Left forelimb (tissue), 1 donor: ENCODE measurements at places on chromosomes 2 and 18.
A peak's percentile ranks its signal among the peaks of the same experiment; 100 is the strongest.

- no peak for DNase-seq
Observed at GRCh38 chr2:138373993-138374408, 127.6 kb upstream of the SPOPL start.

- DNase-seq, result no peak
Observed at GRCh38 chr18:47247416-47248114, 3.9 kb downstream of the SKOR2 start.

DNA sequence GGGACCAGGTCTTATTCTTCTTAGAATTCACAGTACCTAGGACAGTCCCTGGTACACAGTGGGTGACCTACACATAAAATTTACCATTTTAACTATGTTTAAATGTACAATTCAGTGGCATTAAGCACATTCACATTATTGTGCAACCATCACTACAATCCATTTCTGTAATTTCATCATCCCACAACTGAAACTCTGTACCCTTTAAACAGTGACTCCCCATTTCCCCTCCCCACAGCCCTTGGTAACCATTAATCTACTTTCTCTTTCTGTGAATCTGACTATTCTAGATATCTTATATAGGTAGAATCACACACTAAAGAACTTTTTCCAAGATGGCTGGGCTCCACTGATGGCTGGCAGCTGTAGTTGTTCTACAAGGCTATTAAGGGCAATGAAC lies 41.6 kb downstream of the GFPT1 start:
- DNase-seq, result no peak

GRCh38 chr2:176106581-176107539 lies at the start of gene HOXD11:
Gene HOXD11, plus strand, starts transcription at chr2:176107280. Its CDS starts 76 bp downstream, at chr2:176107356.
- no peak for DNase-seq

- no peak for DNase-seq
Observed at GRCh38 chr18:75244351-75245313, 34.0 kb downstream of the TSHZ1 start.

- DNase-seq, result no peak
Observed at GRCh38 chr18:649341-649740, 8.1 kb upstream of the TYMS start.

GRCh38 chr2:67251741-67252140 lies 145.4 kb upstream of the ETAA1 start:
- DNase-seq, result no peak

DNA sequence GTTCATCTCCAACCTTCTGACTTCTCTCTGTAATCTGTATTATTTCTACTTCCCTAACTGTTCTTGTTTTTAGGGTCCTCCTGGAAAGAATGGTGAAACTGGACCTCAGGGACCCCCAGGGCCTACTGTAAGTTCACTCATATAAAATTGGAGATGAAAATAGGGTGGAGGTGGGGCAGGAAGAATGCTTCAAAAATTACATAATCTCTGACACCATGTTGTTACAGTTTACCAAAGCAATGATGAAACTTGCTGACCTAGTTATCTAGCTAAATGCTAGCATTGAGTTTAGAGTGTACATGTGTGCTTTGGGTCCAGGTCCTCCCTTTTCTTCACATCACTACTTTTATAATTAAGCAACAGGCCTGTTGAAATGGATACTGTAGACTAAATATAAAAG lies 23.1 kb downstream of the COL3A1 start:
- DNase-seq, result no peak

- DNase-seq, result no peak
Observed at GRCh38 chr18:59518705-59519104, 159.6 kb upstream of the LMAN1 start.

DNA sequence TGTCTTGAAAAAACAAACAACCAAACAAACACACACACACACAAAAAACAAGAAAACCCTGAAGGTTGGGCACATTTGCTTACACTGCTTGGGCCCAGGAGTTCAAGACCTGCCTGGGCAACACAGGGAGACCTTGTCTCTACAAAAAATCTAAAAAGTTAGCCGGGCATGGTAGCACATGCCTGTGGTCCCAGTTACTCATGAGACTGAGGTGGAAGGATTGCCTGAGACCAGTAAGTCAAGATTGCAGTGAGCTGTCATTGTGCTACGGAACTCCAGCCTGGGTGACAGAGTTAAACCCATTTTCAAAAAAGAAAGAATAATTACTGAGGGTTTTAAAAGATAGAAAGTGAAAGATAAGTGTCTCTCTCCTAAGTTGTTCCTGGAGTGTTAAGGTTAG lies 103.4 kb downstream of the MBD5 start:
- DNase-seq, result no peak

DNA sequence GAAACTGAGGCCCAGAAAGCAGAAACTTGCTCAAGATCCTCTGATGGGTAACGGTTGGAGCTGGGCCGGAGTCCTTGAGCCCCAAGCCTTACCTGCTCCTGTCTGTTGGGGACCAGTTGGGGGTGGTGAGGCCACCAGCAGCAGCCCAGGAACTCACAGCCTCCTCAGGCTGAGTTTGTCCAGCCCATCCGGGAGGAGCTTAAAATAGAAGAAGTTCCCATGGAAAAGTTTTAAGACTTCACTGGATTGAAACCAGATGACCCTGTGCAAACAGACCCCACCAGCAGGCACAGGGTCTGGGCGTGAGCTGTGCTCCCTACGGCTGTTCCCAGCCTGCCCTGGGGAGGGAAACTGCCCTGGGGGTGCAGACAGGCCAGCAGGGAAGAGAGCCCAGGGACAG lies 40.6 kb upstream of the FOSL2 start:
- DNase-seq, result no peak

DNA sequence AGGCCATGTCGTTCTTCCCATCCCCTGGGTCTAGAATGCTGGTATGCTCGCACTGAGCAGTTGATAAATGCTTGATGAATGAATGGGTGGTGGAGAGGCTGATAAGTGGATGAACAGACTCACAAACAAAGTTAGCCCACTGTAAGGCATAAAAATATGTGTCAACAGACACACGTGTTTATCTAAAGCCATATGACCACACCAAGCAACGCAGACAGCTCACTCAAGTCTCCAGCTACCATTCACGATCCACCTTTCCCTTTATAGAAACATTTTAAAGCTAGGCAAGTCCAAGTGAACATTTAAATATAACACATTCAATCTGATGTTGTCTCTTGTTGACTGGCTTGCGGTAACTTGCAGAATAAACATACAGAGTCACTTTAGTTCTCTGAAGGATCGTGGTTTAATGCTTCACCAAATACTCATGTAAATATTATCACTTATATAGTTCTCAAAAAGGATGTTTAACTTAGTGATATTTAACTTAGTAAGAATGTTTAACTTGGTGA lies 105.5 kb downstream of the NOL10 start:
- no peak for DNase-seq

- no peak for DNase-seq
Observed at GRCh38 chr2:8619071-8619470, 62.8 kb upstream of the ID2 start.

- DNase-seq, result peak; percentile 25
Observed at GRCh38 chr2:233075966-233076339, 15.8 kb downstream of the INPP5D start.

DNA sequence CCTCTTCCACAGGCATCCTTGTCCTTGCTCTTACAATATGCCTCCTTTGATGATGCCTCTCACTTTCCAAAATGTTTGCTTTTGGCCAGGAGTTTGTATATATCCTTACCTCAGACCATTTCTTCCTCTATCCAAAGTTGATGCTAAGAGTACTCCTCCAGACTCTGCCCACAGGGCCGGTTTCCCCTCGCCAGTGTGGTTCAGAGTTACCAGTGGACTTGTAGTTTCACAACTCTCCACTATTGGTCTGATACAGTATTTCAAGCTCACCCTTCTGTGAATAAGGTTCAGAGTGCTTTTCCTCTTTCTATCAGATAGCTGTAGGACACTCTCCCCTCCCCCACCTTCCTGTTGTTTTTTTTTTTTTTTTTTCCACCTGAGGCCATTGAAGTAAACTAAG lies 42.2 kb upstream of the LINC00305 start:
- DNase-seq, result no peak

DNA sequence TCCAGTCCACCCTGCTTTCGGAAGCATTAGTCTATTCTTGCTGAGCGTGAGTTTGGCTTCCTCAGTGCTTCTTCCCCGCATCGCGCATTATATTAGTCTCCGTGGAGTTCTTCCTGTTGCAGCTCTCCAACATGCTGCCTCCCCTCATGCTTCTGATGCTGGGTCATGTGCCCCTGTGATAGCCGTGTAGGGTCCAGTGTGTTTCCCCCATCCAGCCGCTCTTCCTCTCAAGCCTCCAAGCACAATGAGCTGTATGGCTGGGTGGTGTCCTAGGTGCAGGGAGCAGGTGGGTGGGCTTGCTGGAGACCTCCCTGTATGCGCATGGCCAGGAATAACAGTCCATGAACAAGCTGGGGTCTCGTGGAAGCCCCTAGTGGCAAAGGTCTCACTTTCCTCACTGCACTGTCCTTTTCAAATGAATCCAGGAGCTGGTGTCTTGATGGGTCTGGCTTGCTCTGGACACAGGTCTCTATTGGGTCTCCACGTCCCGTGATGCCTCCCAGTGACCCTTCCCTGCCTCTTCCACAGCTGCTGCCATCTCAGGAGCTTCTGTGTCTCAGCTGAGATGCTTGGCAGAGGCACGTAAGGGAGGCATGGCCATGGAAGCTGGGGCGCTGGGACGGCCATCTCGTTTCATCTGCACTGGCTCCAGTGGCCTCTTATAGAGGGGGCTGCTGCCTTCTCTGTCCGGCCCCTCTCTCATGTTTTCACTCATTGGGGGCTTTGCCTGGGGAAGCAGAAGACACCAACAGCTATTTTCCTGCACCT lies 54.8 kb upstream of the HDAC4 start:
- DNase-seq, result no peak

DNA sequence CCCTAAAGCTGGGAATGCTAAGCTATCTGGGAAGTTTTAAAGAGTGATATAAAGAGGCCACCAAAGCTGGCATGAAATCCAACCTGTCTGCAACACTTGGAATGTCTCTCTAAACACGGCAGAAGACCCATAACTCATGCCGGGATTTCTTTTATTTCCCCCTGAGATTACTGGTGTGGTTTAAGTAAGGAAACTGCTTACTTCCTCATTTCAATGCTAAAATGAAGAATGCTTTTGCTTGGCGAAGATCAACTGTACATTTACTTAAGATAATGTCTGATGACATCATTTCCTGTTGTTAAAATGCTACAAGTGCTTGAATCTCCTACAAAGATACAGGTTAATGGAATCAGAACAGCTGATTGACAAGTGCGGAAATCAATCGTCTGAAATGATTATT lies 353.8 kb upstream of the SALL3 start:
- DNase-seq, result no peak

DNA sequence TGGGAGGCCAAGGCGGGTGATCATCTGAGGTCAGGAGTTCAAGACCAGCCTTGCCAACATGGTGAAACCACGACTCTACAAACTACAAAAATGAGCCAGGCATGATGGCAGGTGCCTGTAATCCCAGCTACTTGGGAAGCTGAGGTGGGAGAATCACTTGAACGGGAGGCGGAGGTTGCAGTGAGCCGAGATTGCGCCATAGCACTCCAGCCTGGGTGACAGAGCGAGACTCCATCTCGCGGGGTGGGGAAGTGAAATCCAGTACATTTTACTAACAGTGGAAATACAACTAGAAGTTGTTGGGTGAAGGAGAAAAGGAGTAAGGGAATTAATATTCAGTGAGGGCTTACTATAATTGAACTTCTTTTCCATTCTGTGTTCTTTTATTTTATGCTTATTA lies 13.2 kb upstream of the ENOSF1 start:
- no peak for DNase-seq

DNA sequence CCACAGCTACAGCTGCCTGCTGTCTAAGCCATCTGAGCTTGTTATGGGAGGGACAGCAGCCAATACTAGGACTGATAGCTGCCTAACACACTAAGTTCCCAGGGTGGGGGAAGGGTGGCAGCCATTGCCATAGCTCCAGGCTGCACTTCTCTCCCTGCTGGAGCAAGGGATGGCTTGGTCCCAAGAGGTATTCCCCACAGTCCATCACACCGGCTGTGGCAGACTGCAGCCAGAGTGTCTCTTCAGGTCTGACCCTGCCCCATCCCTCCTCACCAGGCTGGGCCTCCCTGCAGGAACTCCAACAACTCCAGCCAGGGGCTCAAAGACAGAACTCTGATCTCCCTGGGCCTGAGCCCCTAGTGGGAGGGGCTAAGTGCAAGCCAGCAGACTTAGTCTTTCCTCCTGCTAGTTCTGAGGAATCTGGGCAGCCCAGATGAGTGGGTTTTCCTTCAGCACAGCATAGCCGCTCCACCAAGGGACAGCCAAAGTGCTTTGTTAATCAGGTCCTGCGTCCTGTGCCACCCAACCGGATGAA lies 632.1 kb downstream of the SOCS6 start:
- no peak for DNase-seq

DNA sequence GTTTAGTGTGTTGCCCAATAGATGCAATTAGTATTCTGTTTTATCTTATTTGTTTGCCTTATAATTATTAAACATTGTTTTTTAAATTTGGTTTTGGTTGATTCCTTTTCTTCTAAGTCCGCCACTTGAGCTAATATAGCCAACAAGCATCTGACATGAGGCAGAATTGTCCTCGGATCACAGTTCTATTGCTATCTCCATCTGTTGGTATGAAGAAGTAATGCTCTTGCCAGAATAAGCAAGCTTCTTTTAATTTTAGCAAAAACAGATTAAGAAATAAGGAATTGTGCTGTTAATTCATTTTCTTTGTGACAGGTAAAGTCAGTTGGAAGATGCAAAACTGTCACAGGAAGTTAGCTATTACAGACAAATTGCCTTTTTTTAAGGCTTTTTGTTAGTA lies 54.3 kb downstream of the R3HDM1 start:
- DNase-seq, result no peak

- DNase-seq, result no peak
Observed at GRCh38 chr18:13323186-13323585, 104.6 kb downstream of the LDLRAD4 start.
